ENCODE measurements at places on chromosomes 13 and 19.

DNA sequence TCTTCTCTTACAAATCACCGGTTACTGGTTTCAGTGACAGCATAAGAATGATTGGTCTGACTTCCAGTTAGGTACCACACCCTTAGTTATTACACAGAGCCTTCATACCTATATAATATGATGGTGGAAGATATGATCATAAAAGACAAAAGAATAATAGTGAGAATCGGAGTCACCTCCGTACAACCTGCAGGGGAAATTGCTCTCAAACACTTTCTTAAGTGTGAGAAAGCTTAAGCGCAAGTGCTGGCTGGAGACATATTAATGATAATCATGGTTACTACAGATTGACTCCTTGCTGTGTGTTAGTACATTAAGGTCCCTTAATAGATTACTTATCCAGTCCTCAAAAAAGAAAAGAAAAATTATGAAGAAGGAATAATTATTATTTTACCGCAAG, 1.8 kb upstream of the LHFPL6 start:
- DNase-seq: no peak

GRCh38 chr13:110471156-110471832, 90.2 kb downstream of the RAB20 start:
- DNase-seq: no peak

GRCh38 chr13:97441368-97441767, 7.4 kb downstream of the RAP2A start:
- DNase-seq: no peak

DNA sequence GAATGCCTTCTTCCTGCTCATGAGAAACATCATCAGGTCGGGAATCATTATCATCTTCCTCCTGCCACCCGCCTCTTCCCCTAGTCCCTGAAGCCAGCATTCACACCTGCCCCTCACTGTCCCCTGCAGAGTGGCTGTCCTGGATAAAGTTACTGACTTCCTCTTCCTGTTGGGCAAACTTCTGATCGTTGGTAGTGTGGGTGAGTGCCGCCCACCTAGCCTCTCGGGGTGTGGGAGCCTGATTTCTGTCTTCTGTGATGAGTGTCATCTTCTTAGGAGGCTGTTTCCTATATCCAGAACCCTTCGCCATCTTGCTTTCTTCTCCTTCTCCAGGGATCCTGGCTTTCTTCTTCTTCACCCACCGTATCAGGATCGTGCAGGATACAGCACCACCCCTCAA, 12.5 kb downstream of the SLC44A2 start:
- DNase-seq: no peak

- DNase-seq: no peak
Observed at GRCh38 chr13:95207769-95208366, 93.4 kb downstream of the ABCC4 start.

GRCh38 chr19:46737298-46737654, 8.6 kb upstream of the FKRP start:
- DNase-seq: no peak

DNA sequence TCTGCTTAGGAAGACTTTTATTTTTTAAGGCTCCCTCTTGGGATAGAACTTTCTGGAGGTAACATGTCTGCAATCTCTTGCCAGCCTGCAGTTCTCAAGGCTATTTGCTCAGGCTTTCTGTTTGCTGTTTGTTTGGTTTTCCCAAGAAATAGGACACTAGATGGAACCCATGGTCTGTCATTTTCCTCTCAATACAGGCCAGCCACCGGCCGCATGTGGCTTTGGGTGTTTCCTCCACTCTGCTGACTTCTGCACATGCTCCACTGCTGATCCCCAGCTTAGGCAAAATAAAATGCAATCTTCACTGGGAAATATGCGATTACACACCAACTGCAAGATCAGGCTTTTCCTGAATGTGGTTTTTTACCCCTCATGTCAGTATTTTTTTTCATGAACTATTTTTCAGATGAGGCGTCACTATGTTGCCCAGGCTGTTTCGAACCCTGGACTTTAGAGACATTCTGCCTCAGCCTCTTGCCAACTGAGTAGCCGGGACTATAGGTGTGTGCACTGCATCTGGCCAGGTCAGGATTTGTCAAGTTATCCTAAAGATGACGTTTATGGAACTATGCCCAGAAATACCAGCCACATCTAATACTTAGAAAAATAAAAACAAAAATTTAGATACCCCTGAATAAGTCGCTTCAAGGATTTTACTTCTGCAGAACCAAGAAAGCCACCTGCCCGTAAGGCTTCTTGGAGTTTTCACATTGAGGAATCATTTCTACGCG, 94.3 kb upstream of the PABPC3 start:
- DNase-seq: no peak

DNA sequence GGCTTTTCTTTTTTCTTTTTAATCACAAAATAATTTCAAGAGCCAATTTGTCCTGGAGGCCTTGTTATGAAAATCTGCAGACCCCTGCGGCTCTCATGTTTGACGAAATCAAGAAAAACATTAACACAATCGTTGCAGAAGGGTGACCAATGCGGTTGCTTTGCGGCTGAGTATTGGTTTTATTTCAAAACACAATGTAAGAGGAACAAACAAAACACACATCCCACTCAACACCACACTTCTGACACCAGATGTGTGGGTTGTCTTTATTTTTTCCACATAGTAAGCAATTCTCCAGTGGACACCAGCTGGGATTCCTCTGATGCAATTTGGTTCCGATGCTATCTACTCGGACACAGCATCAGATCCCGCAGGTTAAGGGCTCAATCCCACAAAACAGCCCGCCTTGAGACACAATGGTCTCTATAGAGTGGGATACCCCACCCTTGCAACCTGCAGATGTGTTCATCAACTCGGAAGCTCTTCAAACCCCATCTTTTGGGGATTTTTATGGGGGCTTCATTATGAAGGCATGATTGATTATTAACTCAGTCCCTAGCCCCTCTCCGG, 21.9 kb upstream of the CCDC124 start:
- DNase-seq: no peak

DNA sequence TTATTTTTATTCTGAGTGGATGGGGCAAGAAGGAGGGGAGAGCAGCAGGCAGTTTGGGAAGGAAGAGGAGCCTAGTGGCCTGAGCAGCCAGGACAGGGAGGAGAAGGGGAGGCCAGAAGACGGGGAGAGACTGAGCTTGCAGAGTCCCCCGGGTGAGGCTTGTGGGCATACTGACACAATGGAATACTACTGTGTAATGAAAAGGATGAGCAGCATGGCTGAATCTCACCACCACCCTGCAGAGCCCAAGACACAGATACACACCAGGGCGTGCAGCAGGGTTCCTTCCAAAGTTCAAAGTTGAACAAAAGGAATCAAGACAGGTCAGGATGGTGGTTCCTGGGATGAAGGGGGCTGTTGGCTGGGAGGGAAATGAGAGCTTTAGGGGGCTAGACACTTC, 8.1 kb upstream of the SMG9 start:
- DNase-seq: no peak

GRCh38 chr13:88908961-88909441, 1237.8 kb downstream of the SLITRK5 start:
- DNase-seq: peak; percentile 40

DNA sequence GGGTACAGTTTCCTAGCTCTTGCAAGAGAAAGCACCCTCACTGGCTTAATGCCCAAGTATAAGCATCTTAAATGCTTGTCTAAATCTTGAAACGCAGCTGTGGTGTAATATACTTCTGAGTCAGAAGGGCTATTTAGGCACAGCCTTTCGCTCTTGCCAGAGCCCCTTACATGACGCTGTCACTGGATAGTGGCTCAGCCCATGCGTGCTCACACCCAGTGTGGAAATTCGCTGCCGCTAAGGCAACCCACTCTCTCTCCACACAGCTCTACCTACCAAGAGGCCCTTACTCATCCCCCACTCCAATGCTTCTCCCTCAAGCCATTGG, 24.0 kb downstream of the UQCRFS1 start:
- no peak for DNase-seq

GRCh38 chr19:35733180-35734125, 8.8 kb downstream of the IGFLR1 start:
- DNase-seq: no peak

DNA sequence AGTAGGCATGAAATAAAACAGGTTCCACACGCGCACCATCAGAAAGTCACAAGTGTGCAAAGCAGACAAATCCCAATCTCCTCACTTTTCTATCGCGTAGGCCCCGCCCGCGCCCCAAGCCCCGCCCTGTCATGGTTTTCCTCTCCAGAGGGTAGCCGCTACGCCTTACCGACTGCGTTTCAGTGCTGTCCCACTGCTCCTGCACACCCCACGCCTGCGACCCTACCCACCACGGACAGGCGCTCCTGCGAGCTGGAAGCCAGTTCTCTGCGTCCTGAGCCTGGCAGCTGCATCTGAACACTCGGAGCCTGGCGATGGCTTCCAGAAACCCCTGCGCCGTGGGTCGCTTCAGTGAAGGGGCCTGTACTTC, 379 bp upstream of the ZNF470 start:
- peak; percentile 3 for DNase-seq

- DNase-seq: peak; percentile 26
Observed at GRCh38 chr19:9914315-9915207, 21.8 kb downstream of the OLFM2 start.

DNA sequence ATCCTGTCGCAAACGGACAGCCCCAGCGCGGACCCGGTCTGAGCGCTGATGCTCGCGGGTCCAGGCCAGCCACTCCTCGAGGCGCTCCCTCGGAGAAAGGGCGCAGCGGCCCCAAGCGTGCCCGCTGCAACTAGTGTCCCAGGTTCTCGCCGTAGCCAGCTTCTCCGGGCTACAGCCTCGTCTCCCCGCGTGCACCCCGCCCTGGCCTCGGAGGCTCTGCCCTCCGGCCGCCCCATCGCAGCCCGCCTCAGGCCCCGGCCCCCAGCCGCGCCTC, 487 bp downstream of the FLT1 start:
- DNase-seq: no peak

DNA sequence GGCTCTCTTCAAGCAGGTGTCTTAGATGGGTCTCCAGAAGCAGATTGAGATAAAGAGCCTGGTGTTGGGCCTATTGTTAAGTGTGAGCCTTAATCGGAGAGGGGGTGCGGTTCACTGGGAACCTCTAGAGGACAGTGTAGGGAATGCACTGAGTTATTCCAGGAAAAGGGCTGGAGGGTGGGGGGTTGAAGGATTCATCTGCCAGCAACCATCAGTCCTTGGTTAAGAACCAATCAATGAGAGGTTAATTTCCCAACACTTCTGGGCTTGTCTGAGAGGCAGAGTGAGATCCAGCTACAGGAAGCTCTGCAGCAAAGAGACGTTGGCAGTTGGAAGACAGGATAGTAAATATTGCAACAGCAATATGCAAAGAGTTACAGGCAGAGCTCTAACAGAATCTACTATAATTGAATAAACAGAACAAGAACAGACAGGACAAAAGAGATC, 28.7 kb downstream of the CYP4F2 start:
- no peak for DNase-seq

DNA sequence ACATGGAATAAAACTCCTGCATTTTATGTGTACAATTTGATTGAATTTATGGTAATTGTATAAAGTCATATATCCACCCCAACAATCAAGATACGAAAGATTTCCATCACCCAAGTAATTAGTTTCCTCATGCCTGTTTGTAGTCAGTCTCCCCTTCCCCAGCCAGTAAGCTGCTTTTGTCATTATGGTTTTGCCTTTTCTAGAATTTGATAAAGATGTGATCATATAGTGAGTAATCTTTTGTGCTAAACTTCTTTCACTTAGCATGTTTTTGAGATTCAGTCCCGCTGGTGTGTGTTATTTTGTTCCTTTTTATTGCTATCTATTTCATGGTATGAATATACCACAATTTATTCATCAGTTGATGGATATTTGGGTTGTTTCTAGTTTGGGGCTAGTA, 16.0 kb downstream of the ITM2B start:
- no peak for DNase-seq

DNA sequence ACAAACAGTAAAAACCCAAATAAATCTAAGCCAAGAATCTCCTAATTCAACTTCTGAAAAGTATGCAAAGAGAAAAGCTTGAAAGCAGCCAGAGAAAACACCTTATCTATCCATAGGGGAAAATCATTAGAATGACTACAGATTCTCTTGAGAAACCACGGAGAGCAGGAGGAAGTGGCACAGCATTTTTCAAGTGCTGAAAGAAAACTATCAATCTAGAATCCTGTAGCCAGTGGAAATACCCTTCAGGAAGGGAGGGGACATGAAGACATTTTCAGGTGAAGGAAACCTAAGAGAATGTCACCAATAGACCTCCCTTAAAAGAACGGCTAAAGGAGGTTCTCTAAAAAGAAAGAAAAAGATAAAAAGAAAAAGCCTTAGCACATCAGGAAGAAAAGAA, 66.2 kb upstream of the XPO4 start:
- DNase-seq: no peak

GRCh38 chr13:69391756-69392155, 715.9 kb upstream of the ATXN8OS start:
- no peak for DNase-seq

- no peak for DNase-seq
Observed at GRCh38 chr13:36752673-36753072, 66.3 kb upstream of the RFXAP start.

- DNase-seq: no peak
Observed at GRCh38 chr19:49335071-49335783, at the start of gene CD37. Gene CD37, plus strand, starts transcription at chr19:49335406. Its CDS starts 135 bp downstream, at chr19:49335541.

Measured in retinal pigment epithelial cell (primary cell).